ENCODE measurements at places on chromosomes 11 and 22.

DNA sequence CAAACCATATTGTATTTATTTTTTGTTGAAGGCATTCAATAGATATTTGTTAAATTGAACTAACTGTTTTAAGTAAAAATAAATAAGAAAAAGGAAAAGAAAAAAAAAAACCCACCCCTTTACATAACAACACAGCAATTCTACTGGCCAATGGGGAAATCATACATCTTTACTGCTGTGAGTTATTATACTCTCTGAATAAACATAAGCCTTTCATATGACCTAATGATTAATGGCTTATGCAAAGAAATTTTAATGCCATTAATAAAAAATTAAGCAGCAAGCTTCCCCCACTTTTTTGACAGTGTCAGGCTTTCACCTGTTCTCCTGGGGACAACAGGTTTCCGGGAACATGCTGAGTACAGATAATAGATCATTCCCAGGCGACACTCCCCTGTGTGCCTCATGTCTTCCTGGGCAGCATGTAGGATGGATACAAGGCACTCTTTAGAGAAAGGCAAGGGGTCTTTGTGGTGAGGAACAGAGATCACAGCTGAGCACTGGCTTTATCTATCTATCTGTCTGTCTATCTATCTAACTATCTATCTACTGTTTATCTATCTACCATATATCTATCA, 676.0 kb downstream of the NTM start:
- no peak for DNase-seq

DNA sequence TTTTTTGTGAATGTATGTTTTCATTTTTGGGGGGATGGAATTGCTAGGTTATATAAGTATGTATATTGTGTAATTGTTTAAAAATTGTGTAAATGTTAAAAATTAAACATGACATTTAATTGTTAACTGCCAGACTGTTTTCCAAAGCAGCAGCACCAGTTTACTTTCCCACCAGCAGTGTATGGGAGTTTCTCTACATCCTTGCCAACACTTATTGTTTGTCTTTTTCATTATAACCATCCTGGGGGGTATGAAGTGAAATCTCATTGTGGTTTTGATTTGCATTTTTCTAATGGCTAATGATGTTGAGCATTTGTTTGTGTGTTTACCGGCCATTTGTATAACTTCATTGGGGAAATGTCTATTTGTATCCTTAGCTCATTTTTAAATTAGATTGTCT, 31.7 kb upstream of the RRAS2 start:
- DNase-seq = no peak

GRCh38 chr11:108241330-108242037, 18.6 kb downstream of the ATM start:
- no peak for DNase-seq

DNA sequence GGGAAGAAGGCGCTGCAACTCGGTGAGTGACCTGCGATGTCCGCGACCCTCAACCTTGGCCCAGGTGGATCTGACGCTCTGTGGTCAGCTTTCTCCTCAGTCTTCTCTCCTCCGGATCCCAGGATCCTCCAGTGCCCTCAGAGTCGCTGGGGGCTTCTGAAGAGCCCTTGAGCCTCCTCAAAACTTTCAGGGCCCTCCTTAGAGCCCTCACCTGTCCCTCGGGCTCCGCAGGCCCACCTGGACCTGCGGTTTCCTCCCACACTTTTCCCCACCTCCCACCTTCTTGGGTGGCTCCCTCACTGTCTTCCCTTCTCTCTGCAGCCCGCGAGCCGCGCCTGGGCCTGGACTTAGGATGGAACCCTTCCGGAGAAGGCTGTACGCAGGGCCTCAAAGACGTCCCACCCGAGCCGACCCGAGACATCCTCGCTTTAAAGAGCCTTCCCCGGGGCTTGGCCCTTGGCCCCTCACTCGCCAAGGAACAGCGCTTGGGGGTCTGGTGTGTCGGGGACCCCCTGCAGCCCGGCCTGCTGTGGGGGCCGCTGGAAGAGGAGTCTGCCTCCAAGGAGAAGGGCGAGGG, 335 bp downstream of the ZNF408 start:
- DNase-seq = no peak

DNA sequence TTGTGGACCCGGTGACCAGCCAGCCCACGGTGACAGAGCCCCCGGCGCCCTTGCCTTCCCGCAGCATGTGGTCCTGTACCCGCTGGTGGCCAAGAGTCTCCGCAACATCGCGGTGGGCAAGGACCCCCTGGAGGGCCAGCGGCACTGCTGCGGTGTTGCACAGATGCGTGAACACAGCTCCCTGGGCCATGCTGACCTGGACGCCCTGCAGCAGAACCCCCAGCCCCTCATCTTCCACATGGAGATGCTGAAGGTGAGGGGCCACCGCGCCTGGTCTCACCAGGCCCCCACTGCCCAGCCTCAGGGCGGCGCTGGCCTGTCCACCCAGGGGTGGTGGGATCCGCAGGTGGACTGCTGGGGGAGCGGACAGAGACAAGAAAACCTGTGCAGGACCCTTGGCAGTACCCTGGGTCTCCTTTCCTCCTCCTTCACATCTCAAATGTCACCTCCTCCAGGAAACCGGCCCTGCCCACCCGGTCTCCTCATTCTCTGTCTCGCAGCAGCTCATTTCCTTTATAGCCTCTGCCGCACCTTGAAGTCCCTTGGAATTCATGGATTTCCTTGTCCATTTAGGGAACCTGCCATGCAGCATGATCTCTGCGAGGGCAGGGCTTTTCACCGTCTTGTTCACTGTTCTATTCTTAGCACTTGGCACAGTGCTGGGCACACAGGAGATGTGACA, 6.5 kb downstream of the AIP start:
- DNase-seq = no peak

DNA sequence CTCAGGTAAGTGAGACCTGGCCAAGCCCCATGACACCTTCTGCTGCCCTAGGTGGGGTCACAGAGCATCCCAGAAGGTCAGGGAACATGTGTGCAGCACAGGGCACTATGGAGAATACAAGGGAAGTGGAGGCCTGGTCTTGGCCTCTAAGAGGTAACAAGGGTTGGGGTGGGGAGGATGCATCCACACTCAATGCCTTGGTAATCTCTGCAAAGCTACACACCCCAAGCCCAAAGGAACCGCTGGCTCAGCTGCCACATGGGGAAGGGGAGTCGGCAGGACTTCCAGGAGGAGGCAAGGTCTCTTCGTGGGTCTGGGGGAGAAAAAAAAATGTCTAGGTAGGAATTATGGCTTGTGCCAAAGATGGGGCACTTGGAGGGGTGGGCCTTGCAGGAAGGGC, 17.3 kb downstream of the CD5 start:
- no peak for DNase-seq

- no peak for DNase-seq
These were observed 15.2 kb downstream of the CD82 start for GRCh38 chr11:44580701-44581100.

GRCh38 chr22:31973739-31974138, 29.4 kb downstream of the YWHAH start:
- no peak for DNase-seq

- DNase-seq = no peak
These were observed 7.1 kb downstream of the DCPS start for GRCh38 chr11:126310992-126311310.

GRCh38 chr11:44817207-44817949, 90.6 kb downstream of the TSPAN18 start:
- no peak for DNase-seq

- no peak for DNase-seq
These were observed 1083.8 kb downstream of the TBC1D22A start for GRCh38 chr22:47846206-47846605.
